ENCODE measurements at places on chromosomes 4 and X. TPM values are rescaled to one million over a fixed set of nuclear protein-coding genes. Genes with fewer than 3 reads are reported as not detected.

Gene FGFRL1
- polyA plus RNA-seq = 42.0 TPM

Gene ARMCX1
- polyA plus RNA-seq = 48.1 TPM

Gene SMIM10L2A
- polyA plus RNA-seq = 9.4 TPM

Gene SLC34A2
- 23.1 TPM for polyA plus RNA-seq

Gene BCORL1
- 18.1 TPM for polyA plus RNA-seq

Gene NLGN3
- 14.2 TPM for polyA plus RNA-seq

Gene TLL1
- 2.5 TPM for polyA plus RNA-seq

Gene NUDT10
- 19.4 TPM for polyA plus RNA-seq

Gene LRP2BP
- 3.1 TPM for polyA plus RNA-seq

Gene AMOT
- polyA plus RNA-seq = 46.5 TPM

Gene SPANXC
- not detected for polyA plus RNA-seq

Gene RAB9B
- 3.1 TPM for polyA plus RNA-seq

Gene KLHL4
- polyA plus RNA-seq = 30.3 TPM

Gene TBX22
- 3.9 TPM for polyA plus RNA-seq

Gene ASB9
- polyA plus RNA-seq = 13.3 TPM

- DNase-seq = peak; percentile 72
Observed at GRCh38 chr4:185142912-185143600, at the start of gene SLC25A4. SLC25A4 (plus strand) TSS chr4:185143266; CDS start chr4:185143373, 107 bp downstream.

DNA sequence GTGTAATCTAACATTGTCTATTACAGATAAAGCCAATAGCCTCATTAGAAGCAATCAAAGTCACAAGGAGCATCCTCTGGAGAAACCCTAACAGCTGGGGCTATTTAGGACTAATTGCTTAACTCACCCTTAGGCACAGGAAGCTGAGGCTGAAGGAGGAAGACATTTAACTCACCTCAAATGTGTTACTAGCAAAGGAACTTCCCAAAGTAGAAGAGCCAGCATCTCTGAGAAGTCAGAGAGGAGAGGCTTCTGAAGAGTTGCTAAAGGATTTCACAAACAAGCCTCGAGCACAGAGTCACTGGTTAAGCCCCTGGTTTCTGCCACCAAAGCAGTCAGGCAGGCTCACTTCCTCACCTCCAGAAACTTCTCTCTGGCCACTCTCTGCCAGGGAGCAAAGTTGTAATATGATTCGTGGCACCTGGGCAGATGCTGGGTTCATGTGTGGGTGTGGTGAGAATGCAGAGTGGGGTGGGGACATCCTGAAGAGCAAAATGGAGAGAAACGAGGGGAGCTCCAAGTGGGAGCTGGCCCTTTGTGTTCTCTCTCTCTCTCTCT, 201.3 kb downstream of the HS6ST2 start:
- no peak for DNase-seq

GRCh38 chr4:77959566-77960338, 97.1 kb downstream of the MRPL1 start:
- peak; percentile 29 for DNase-seq

GRCh38 chrX:65034292-65034667, 58.0 kb upstream of the ZC4H2 start:
- DNase-seq = no peak

DNA sequence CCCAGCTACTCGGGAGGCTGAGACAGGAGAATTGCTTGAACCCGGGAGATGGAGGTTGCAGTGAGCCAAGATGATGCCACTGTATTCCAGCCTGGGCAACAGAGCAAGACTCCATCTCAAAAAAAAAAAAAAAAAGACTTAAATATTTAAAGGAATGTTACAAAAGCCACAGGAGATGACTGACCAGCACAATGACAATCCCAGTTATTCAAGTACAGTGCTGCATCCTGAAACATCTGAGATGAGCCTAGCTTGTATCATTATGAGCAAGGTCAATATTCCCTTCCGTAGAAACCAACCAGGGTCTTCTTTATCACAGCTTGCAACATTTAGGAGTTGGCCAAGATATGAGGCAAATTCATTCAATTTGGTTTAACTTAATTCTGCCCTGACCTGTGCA, 38.6 kb downstream of the LNX1 start:
- DNase-seq = no peak

- no peak for DNase-seq
Observed at GRCh38 chr4:189941005-189941450, 356 bp downstream of the FRG1 start.

GRCh38 chr4:151912632-151913031, 151.8 kb upstream of the GATB start:
- DNase-seq = no peak

- DNase-seq = no peak
Observed at GRCh38 chrX:138925330-138925729, 213.8 kb upstream of the FGF13 start.

GRCh38 chr4:85102606-85103005, 136.1 kb upstream of the WDFY3 start:
- DNase-seq = no peak

DNA sequence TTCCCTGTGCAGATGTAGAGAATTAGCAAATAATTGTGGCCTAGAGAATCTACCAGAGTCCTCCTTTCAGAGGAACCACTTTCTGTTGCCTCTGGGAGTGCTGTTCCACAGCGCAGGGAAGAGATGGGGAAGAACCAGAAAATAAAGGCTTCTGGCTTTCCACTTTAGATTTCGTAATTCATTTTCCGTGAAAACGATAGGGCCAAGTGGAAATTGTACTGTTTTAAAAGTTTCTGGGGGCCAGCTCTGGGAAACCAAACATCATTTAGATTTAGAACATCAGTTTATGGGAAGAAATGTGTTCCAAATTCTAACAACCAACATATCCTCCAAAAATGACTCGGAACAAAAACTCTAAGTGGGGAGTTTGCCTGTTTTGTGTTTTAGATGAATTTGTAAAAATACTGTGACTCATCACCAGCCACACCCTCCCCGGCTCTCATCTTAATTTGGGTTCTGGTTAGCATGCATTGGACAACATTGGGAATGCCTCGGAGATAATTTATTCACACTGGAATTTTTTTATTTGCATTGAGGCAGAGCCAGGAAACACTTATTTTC, 65.2 kb upstream of the LNX1 start:
- DNase-seq = no peak

GRCh38 chr4:81486502-81486901, 14.8 kb upstream of the RASGEF1B start:
- no peak for DNase-seq

GRCh38 chrX:148574237-148574973, 74.0 kb downstream of the AFF2 start:
- DNase-seq = no peak

DNA sequence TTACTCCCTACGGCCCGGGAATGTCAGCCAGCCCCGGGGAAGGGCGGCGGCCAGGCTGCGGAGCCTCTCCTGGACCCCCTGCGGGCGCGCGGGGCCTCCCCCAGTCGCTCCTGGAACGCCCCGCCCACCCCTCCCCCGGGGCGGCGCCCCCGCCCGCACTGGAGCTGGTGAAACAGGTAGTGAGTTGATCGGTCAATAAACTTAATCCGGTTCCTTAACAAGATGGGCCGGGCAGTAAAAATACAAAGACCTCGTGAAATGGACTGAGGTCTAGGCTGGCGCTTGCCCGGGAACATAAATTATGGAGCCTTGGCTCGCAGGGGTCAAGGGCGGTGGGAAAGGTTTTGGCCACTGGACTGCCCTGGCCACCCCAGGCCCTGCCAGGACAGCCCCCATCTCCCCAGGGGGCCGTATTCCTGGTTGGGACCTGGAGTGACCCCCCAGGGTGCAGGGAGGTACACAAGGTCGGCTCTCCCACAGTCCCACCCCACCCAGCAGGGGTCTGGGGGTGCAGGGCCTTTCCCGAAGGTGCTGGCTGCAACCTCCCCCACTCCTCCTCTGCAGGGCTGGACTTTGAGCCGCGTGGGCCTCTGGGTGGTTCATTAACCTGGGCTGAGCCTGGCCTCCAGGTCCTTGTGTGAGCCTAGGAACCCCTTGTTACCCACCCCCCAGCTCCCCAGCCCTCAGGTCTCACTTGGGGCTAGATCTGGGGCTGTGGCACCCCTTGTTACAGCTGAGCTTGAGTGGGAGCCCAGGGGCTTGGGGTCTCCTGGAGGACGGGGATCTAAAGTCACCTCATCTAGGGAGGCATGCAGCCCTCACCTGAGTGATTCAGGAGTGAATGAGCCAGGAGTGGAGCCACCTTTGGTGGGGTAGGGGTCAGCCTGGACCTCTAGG, 2.5 kb downstream of the FGFR3 start:
- DNase-seq = no peak

DNA sequence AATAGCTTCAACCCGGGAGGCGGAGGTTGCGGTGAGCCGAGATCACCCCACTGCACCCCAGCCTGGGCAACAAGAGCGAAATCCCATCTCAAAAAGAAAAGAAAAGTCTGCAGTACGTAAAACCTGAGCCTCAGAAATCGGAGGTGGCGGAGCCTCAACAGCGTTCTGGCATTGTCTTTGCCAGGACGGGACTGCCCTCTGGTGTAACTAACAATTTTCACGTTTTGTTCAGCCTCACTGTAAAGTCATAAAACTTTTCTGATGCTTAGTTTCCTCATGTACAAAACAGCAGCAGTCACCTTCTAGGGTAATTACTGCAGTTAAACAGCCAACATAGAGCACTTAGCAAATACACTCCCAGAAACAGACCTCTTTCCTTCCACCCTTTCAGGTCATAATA, 121.7 kb downstream of the RBM47 start:
- no peak for DNase-seq

DNA sequence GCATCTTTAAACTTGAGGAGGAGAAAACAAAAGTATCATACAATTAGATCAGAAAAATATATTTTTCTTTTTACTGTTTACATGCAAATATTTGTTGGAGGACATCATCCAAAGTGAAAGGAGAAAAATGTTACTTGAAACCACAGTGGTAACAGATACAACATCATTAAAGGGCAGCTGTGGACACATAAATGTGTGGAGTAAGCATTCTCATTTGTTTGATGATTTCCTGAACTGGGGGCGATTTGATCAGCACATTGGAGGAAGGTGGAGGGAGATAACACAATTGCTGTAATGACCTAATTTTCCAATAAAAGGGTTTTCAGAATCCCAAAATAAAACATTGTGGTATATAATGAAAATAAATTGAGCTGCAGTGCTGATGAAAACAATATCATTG, 314.5 kb upstream of the HS3ST1 start:
- no peak for DNase-seq

DNA sequence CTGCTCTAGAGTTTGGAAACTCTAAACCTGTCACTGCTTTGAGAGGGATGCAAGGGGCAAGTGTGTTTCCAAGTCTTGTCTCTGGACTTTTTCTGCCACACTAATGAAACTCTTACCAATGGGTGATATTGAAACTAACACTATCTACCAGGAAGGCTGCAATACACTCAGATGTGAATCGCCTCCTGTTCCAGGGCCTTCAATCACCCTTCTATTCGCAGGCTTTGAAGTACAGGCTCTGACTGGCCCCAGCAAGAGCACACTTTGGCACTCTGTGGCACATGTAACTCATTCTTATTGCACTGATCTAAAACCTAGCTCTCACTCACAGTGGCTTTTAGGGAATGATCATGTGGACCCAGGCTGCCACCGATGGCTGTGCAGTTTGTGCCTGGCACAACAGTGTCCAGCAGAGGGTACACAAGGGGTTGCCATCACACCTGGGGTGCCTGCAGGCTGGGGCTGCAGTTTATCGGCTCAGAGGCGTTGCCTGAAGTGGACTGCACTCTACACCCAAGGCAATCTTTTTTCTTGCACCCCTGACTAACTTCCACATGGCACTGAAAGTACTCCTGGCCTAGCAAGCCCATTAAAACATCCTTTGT, 210.8 kb downstream of the MGST2 start:
- DNase-seq = no peak

DNA sequence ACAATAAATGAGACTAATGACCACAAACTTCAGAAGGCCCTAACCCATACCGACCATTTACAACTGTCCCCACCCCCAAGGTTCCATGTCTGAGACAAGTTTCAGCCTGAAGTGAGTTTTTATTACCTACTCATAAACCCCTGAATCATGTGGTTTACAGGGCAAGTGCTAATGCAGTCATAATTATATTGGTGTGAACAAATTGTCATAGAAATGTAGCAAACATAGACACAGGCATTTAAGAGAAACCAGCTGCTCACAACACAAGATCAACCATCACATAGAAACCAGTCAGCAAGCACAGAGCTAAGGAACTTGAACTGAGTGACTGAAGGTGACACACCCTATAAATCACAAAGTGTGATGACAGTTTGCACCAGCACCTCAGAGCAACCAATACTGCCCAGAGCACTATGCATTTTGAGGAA, 173.8 kb upstream of the MID1 start:
- DNase-seq = no peak

- DNase-seq = no peak
Observed at GRCh38 chrX:23752740-23753415, 9.8 kb upstream of the ACOT9 start.

DNA sequence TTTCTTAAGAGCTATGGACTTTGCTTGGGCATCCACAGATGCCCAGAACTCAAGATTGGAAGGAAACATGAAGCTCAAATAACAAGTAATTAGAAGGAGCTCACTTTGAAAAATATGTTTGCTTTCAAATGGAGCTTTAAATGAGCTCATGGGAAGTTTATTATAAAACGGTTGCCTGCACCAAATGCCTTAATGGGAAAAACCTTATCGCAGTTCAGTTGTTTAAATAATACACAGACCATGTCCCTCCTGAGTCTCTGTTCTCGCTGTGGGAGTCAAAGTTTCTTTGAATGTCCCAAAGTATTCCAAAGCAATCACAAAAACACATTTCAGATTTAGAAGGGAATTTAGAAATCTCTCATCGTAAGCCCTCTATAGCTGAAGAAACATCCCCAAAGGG, 31.6 kb upstream of the STIM2 start:
- no peak for DNase-seq

DNA sequence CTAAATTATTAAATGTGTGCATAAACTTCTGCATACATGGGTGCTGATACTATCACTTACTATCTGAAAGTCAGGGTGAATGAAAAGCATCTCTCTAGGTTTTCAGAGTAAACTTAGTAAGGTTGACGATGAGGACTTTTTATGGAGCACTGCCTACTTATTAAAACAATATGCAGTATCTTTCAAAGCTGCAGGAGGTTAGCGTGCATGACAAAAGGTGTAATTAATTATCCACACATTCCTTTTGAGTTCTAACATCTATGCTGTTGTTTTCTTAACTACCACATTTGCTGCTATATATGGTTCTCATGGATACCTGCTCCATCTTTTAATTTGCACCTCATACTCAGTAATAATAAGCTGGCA, 256.2 kb downstream of the FSTL5 start:
- DNase-seq = no peak

DNA sequence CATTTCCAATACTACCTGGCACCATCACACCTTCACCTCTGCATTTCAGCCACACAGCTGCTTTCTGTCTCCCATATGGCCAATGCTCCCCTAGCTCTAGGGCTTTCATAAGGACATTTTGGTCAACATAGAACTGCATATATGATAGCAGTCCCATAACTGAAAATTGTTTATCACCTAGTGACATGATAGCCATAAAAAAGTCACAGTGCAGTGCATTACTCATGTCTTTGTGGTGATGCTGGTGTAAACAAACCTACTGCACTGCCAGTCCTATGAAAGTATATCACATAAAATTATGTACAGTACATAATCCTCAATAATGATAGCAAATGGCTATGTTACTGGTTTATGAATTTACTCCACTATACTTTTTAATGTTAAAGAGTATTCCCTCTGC, 221.0 kb downstream of the NAF1 start:
- DNase-seq = no peak
